Activated CD4-positive, alpha-beta T cell treated with anti-CD3 and anti-CD28 coated beads for 36 hours (primary cell): ENCODE measurements at places on chromosomes 5 and 9. TPM values are rescaled to one million over a fixed set of nuclear protein-coding genes. Genes with fewer than 3 reads are reported as not detected.

Gene ABLIM3
- total RNA-seq: 0.07 TPM

Gene GALT
- 45.1 TPM for total RNA-seq

Gene TRPM6
- 0.07 TPM for total RNA-seq

Gene CDC20B
- total RNA-seq: not detected

Gene FRMD3
- 0.35 TPM for total RNA-seq

Gene MPDZ
- not detected for total RNA-seq

Gene CD180
- 0.12 TPM for total RNA-seq

Gene NDUFS4
- total RNA-seq: 52.2 TPM

Gene CENPK
- total RNA-seq: 70.5 TPM

Gene SPINK6
- not detected for total RNA-seq

Gene LCN6
- not detected for total RNA-seq

Gene XRCC4
- total RNA-seq: 13.7 TPM

Gene SNX18
- total RNA-seq: 4.6 TPM

DNA sequence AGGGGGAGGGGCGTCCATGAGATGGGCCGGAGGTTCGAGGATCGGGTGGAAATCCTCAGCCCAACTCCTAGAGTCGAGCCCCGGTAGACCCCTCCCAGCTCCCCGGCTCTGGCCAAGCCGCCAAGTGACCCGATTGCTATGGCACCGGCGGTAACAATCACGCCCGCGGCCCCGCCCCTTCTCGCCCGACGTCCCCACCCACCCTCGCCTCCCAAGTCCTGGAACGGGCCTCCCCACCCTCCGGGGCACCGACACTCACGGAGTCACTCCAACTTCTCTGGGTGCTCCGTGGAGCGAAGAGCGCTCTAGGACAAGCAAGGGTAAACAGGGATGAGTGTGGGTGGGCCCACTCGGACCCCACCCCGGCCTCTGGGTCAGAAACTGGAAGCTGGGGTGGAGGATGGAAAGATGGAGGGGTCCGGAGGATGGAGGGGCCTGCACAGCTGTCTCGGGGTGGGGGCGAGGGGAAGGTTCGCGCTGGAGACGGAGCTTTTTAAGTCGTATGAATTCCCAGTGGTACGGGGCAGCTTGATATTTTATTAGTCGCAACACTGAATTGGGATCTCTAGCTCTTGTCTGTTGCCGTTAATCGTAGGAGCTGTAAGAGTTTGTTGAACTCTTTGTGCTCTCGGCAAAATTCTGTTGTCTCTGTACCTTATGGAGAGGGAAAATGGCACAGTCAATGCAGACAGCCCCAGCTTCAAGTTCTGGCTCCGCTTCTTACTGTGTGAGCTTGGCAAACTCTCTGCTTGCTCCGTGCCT is at the start of gene SPACA9:
Gene SPACA9 (plus strand): TSS at position 204 of the 762 bp plus-strand sequence. CDS start 5,050 bp downstream, outside the sequence.
- H3K4me3 ChIP-seq: peak within 1 kb of the TSS; percentile 73
- H3K4me1 ChIP-seq: peaks cover 17% of the 10 kb centered on the region
- H3K27me3 ChIP-seq: no peaks in the 10 kb centered on the region
- DNase-seq: peak; percentile 61
- H3K36me3 ChIP-seq: no peaks in the 10 kb centered on the region

- H3K27ac ChIP-seq: peak overlapping the region; percentile 58
- H3K36me3 ChIP-seq: peaks cover 7% of the 10 kb centered on the region
- no peak overlapping the region for H3K4me3 ChIP-seq
- peaks cover 4% of the 10 kb centered on the region for H3K27me3 ChIP-seq
- H3K4me1 ChIP-seq: peaks cover 46% of the 10 kb centered on the region
These were observed 3.2 kb upstream of the DBN1 start for GRCh38 chr5:177476531-177477233.

DNA sequence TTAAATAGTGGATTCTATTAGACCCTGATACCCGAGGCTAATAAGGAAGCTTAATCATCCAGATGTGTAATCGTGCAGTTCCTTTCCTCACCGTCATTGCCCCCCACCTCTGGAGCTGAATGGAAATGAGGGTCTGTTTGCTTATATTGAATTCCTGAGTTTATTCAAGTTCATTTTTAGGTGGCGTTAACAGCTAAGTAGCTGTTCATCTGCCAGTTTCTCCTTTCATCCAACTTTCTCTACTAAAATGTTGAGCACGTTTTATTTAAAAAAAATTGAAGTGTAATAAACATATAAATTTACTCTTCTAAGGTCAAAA is 291.0 kb downstream of the DOCK8 start:
- H3K36me3 ChIP-seq: no peaks in the 10 kb centered on the region
- H3K27ac ChIP-seq: no peak overlapping the region
- peaks cover 8% of the 10 kb centered on the region for H3K4me1 ChIP-seq
- no peak for DNase-seq

GRCh38 chr9:131266266-131267229 is 9.8 kb downstream of the FAM78A start:
- DNase-seq: peak; percentile 81
- H3K4me3 ChIP-seq: peak overlapping the region; percentile 72
- no peaks in the 10 kb centered on the region for H3K27me3 ChIP-seq
- H3K4me1 ChIP-seq: peaks cover 79% of the 10 kb centered on the region
- peaks cover 41% of the 10 kb centered on the region for H3K36me3 ChIP-seq
- H3K27ac ChIP-seq: peak overlapping the region; percentile 95

DNA sequence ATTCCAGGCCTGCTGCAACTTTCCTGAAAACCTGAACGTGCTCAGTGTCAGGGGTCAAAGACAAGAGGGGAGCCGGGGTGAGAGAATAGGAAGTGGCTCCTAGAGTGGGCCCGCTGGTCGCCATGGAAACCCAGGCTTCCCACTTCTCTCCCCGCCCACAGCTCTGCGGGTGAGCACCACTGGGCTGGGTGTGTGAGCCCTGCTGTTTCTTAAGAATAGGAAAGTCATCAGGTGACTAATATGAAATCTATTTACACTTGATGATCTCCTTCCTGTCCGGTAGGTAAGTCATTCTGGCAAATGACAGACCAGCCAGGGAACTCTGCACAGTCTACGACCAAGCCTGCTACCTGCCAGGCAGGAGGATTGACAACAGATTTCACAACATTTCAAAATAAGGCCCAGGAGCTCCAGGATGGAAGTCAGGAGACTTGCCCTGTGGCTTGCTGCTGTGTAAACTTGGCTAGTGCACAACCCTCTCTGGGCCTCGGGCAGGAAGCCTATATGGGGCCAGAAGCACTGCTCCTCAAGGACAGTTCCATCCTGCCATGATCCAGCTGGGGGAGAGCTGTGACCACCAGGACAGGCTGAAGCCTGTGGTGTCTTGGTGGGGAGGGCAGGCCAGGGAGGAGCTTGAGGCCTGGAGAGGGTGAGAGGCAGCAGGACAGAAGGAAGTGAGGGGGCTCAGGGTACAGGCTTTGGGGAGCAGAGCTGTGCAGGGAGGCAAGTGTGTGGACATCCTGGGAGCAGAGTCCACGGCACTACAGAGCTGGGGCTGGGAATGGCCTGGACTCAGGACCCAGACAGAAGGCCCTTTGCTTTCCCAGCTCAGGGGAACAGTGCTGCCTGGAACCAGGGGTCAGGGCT is 60.6 kb downstream of the SHB start:
- peaks cover 17% of the 10 kb centered on the region for H3K4me1 ChIP-seq
- no peaks in the 10 kb centered on the region for H3K27me3 ChIP-seq
- DNase-seq: peak; percentile 82
- peak overlapping the region; percentile 88 for H3K27ac ChIP-seq

GRCh38 chr9:99103901-99104458 is 933 bp upstream of the TGFBR1 start:
- H3K27me3 ChIP-seq: no peaks in the 10 kb centered on the region
- peak; percentile 42 for DNase-seq
- peak overlapping the region; percentile 76 for H3K27ac ChIP-seq
- H3K36me3 ChIP-seq: peaks cover 2% of the 10 kb centered on the region
- peak overlapping the region; percentile 74 for H3K4me3 ChIP-seq
- H3K4me1 ChIP-seq: peaks cover 42% of the 10 kb centered on the region

- DNase-seq: no peak
- H3K4me3 ChIP-seq: no peak overlapping the region
- no peaks in the 10 kb centered on the region for H3K4me1 ChIP-seq
These were observed 110.1 kb upstream of the LPAR1 start for GRCh38 chr9:111148052-111149017.

- H3K27ac ChIP-seq: peak overlapping the region; percentile 96
- H3K36me3 ChIP-seq: peaks cover 65% of the 10 kb centered on the region
- H3K27me3 ChIP-seq: no peaks in the 10 kb centered on the region
- H3K4me3 ChIP-seq: no peak overlapping the region
These were observed 24.7 kb downstream of the FNBP1 start for GRCh38 chr9:130018265-130018664.

DNA sequence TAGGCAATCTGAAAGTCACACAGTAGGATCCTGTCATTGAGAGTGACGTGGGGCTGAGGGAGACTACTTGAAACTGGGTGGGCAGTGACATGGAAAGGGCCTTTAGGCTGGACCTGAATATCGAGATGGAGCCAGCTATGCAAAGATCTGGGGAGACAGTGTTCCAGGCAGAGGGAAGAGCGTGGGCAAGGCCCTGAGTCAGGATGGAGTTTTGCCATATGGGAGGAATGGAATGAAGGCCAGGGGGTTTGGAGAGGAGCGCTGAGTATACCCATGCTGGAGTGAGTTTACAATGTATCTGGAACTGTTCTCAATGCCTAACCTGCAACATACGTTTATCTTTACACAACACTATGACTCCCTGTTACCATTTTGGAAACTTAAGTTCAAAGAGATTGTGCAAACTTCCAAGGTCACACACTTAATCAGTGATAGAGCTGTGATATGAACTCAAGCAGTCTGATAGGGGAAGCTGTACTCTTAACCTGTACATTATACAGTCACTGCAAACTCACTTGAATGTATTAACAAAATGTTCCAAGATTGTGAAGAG is 33.5 kb downstream of the INSYN2B start:
- peaks cover 9% of the 10 kb centered on the region for H3K36me3 ChIP-seq
- no peak overlapping the region for H3K27ac ChIP-seq
- H3K27me3 ChIP-seq: no peaks in the 10 kb centered on the region
- DNase-seq: no peak

- no peak for DNase-seq
- H3K36me3 ChIP-seq: no peaks in the 10 kb centered on the region
- no peaks in the 10 kb centered on the region for H3K4me1 ChIP-seq
These were observed 175.6 kb upstream of the CCNH start for GRCh38 chr5:87588316-87588715.

DNA sequence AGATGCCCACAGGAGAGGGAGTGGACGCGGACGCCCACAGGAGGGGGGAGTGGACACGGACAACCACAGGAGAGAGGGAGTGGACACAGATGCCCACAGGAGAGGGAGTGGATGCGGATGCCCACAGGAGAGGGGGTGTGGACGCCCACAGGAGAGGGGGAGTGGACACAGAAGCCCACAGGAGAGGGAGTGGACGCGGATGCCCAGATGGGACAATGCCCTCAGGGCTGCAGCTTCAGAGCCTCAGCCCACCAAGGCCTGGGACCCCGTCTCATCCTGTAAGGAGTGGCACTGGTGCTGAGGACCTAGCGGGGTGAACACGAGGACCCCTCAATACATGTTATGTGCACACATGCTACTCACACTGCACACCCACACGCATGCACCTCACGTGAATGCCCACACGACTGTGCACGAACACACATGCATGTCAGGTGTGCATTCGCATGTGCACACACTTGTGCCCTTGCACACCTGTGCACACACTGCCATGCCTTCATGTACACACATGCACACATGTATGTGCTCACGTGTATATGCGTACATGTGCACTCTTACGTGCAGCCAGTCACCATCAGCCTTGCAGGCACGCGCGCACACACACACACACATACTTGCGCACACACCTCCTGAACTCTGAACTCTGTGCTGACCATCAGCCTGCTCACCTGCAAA is 34.8 kb downstream of the SLC6A18 start:
- no peak overlapping the region for H3K27ac ChIP-seq
- no peak for DNase-seq
- peaks cover 15% of the 10 kb centered on the region for H3K36me3 ChIP-seq
- no peaks in the 10 kb centered on the region for H3K27me3 ChIP-seq
- H3K4me1 ChIP-seq: peaks cover 16% of the 10 kb centered on the region

- no peak for DNase-seq
- no peaks in the 10 kb centered on the region for H3K36me3 ChIP-seq
- peaks cover 3% of the 10 kb centered on the region for H3K4me1 ChIP-seq
- H3K4me3 ChIP-seq: no peak overlapping the region
- H3K27me3 ChIP-seq: peaks cover 12% of the 10 kb centered on the region
These were observed 12.2 kb downstream of the GLDC start for GRCh38 chr9:6633378-6633777.

GRCh38 chr9:124412228-124412575 is 3.0 kb downstream of the PSMB7 start:
- peaks cover 52% of the 10 kb centered on the region for H3K36me3 ChIP-seq
- H3K27me3 ChIP-seq: no peaks in the 10 kb centered on the region
- H3K4me1 ChIP-seq: peaks cover 47% of the 10 kb centered on the region
- DNase-seq: no peak

GRCh38 chr9:106228861-106229260 is 534.5 kb downstream of the TMEM38B start:
- H3K4me1 ChIP-seq: no peaks in the 10 kb centered on the region
- no peaks in the 10 kb centered on the region for H3K36me3 ChIP-seq
- H3K4me3 ChIP-seq: no peak overlapping the region
- H3K27me3 ChIP-seq: no peaks in the 10 kb centered on the region

DNA sequence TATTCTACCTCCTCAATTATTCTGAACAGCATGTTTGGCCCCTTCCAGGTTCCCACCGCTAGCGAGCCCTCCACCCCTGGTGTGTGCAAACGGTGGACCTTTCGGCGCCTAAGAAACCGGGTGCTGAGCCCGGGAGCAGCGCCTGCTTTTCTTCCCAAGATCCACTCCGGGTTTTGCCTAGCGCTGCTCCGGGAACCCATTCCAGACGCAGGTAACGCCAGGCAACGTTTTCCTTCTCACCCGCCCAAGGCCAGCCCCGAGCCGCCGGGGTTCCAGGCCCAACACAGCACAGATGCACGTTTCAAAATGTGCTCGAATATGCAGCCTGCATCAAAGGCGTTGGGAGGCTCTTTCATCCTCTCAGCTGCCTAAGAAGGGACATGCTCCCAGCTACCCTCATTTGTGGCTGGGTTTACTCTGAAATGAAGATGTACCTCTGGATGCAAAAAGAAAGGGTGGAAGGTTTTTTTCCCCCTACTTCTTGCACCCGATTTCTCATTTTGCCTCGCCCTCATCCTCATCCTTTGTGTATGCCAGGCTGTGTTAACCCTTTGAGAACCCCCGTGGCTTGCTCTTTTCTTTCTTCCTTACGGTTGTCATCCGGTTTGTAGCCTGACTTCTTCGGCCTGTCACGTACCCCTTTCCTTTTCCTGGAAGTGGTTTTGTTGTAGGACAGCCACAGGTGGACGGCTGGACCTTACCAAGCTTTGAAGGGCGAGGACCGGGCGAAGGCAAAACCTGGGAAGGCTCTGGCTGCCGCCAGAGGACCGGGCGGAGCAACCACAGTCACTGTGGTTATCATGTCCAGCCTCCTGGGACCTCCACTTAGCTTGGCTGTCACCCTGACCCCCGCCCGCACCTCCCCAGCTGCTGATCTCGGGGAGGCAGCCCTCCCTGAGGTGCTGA is 226.9 kb downstream of the SMARCA2 start:
- H3K4me1 ChIP-seq: peaks cover 16% of the 10 kb centered on the region
- H3K4me3 ChIP-seq: peak overlapping the region; percentile 74
- DNase-seq: peak; percentile 85
- peak overlapping the region; percentile 72 for H3K27ac ChIP-seq
- H3K27me3 ChIP-seq: peaks cover 13% of the 10 kb centered on the region

- no peaks in the 10 kb centered on the region for H3K27me3 ChIP-seq
- H3K4me1 ChIP-seq: peaks cover 48% of the 10 kb centered on the region
- H3K27ac ChIP-seq: peak overlapping the region; percentile 96
- peaks cover 29% of the 10 kb centered on the region for H3K36me3 ChIP-seq
- DNase-seq: no peak
- H3K4me3 ChIP-seq: peak overlapping the region; percentile 89
These were observed 1.3 kb upstream of the SMC5 start for GRCh38 chr9:70257502-70257901.

GRCh38 chr5:67425514-67425913 is 228.9 kb upstream of the CD180 start:
- no peak overlapping the region for H3K4me3 ChIP-seq
- H3K27ac ChIP-seq: no peak overlapping the region
- H3K4me1 ChIP-seq: no peaks in the 10 kb centered on the region
- no peak for DNase-seq
